ENCODE measurements at places on chromosomes 1 and 21. TPM values are rescaled to one million over a fixed set of nuclear protein-coding genes. Genes with fewer than 3 reads are reported as not detected.

Gene CTSE
- polyA plus RNA-seq, result not detected

Gene CYB561D1
- polyA plus RNA-seq, result 5.5 TPM

Gene S100A7A
- polyA plus RNA-seq, result not detected

Gene HSD3B2
- polyA plus RNA-seq, result not detected

Gene GON4L
- polyA plus RNA-seq, result 30.3 TPM

Gene NPR1
- 0.19 TPM for polyA plus RNA-seq

Gene TIAM1
- polyA plus RNA-seq, result 2.6 TPM

Gene TBX19
- polyA plus RNA-seq, result 1.1 TPM

DNA sequence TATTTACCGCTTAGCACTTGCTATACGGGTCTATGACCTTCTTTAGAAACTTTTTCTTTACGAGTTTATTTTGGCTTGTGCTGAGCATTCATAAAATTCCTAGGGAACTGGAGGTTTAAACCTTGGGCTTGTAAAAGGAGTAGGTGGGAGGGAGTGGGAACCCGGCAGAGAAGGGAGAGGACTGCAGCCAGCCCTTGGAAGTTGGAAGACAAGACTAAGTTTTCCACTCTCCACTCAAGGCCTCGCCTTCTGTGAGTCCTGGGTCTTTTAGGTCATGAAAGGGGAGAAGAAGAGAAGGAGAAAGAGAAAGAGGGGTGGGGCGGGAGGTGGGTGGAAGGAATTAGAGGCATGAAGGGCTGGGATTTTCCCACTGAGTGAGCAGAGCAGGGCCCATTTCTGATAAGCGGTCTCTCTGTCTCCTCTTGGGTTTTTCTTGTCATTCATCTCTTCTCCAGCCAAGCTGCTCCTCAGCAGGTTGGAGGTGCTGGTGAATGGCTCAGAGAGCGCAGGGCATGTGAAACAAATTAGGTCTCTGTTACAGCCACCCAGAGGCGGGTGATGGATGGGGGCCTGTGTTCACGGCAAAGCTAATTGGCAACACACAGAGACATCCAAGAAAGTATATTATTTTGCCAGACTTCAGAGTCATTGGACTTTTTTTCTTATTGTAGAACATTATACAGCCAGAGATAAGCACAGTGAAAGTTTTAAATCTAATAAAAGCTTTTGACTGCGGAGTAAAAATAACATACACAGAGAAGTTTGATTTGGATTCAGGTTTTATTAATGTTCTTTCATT is 247.3 kb downstream of the FOXD2 start:
- H3K4me1 ChIP-seq, result no peaks in the 10 kb centered on the region
- peaks cover 3% of the 10 kb centered on the region for H3K27me3 ChIP-seq
- DNase-seq, result no peak
- H3K36me3 ChIP-seq, result no peaks in the 10 kb centered on the region
- H3K27ac ChIP-seq, result no peak overlapping the region

GRCh38 chr21:42864286-42864685 is 15.1 kb downstream of the WDR4 start:
- no peaks in the 10 kb centered on the region for H3K36me3 ChIP-seq
- H3K27ac ChIP-seq, result no peak overlapping the region
- peaks cover 3% of the 10 kb centered on the region for H3K4me1 ChIP-seq
- H3K4me3 ChIP-seq, result no peak overlapping the region

- H3K4me3 ChIP-seq, result no peak overlapping the region
- H3K36me3 ChIP-seq, result no peaks in the 10 kb centered on the region
- no peaks in the 10 kb centered on the region for H3K4me1 ChIP-seq
- H3K27me3 ChIP-seq, result no peaks in the 10 kb centered on the region
- no peak overlapping the region for H3K27ac ChIP-seq
- DNase-seq, result no peak
Observed at GRCh38 chr1:74245168-74245772, 10.1 kb downstream of the TNNI3K start.

GRCh38 chr1:41657679-41658295 is 173.3 kb upstream of the EDN2 start:
- no peak for DNase-seq
- no peak overlapping the region for H3K4me3 ChIP-seq
- no peak overlapping the region for H3K27ac ChIP-seq
- no peaks in the 10 kb centered on the region for H3K36me3 ChIP-seq
- H3K4me1 ChIP-seq, result peaks cover 6% of the 10 kb centered on the region

GRCh38 chr1:182351790-182352364 is 39.7 kb downstream of the GLUL start:
- DNase-seq, result no peak
- H3K4me3 ChIP-seq, result no peak overlapping the region
- no peaks in the 10 kb centered on the region for H3K4me1 ChIP-seq
- H3K27ac ChIP-seq, result no peak overlapping the region

DNA sequence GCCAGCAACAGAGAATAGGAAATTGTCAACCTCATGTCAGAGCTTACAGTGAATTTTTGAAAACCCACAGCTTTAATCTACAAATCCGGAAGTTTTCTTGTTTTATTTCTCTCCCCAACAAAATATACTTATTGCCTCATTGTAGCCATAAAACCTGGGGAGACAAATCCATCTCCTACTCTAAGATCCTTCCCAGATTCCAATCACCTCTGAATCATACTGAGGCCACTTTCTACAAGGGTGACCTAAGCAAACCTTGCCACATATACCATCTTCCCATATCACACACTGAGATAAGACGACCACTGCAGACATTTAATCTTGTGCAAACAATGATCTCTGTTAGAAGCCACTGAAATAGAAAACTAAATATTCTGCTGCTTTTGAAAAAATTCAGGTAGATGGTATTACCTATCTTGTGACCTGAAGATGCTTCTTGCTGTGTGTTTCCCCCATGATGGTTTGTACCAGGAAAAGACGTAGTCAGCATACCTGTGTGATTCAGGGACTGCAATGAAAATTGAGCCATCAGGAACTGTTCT is 171.5 kb upstream of the DUSP10 start:
- H3K36me3 ChIP-seq, result no peaks in the 10 kb centered on the region
- H3K4me1 ChIP-seq, result no peaks in the 10 kb centered on the region
- no peak overlapping the region for H3K27ac ChIP-seq

- H3K36me3 ChIP-seq, result no peaks in the 10 kb centered on the region
- H3K27ac ChIP-seq, result no peak overlapping the region
- DNase-seq, result no peak
- H3K4me1 ChIP-seq, result no peaks in the 10 kb centered on the region
Observed at GRCh38 chr1:61638911-61639605, 85.9 kb downstream of the TM2D1 start.

GRCh38 chr1:32500387-32501209 is 35.7 kb downstream of the ZBTB8B start:
- DNase-seq, result peak; percentile 86
- H3K4me3 ChIP-seq, result peak overlapping the region; percentile 77
- peak overlapping the region; percentile 54 for H3K27ac ChIP-seq
- H3K27me3 ChIP-seq, result no peaks in the 10 kb centered on the region

GRCh38 chr1:3396411-3396810 is 58.1 kb upstream of the ARHGEF16 start:
- H3K27ac ChIP-seq, result no peak overlapping the region
- DNase-seq, result no peak
- no peak overlapping the region for H3K4me3 ChIP-seq
- H3K4me1 ChIP-seq, result 0 out of 2 replicates have a peak, but pooled peaks cover 3% of the 10 kb centered on the region

DNA sequence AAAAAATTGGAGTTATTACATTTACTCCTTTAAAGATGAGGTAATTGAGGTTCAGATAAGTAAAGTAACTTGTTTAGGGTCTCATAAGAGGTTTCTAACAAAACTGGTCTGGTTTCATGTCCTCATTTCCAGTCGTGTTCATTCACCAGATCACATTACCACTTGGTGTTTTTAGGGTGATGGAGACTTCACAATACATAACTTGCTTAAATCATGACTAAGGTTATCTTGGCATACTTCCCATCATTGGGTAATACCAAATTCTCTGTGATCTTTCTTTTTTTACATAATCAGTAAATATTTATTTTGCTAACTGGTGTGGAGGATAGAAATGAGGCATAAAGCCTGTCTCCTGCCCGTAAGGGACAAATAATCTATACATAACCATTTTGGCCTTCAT is 31.6 kb upstream of the RPTN start:
- H3K36me3 ChIP-seq, result peaks cover 3% of the 10 kb centered on the region
- H3K27ac ChIP-seq, result no peak overlapping the region
- DNase-seq, result peak; percentile 72

GRCh38 chr21:34582506-34583150 is 32.3 kb downstream of the RCAN1 start:
- peak; percentile 85 for DNase-seq
- H3K27ac ChIP-seq, result peak overlapping the region; percentile 3
- no peaks in the 10 kb centered on the region for H3K36me3 ChIP-seq
- no peaks in the 10 kb centered on the region for H3K27me3 ChIP-seq

GRCh38 chr1:8083739-8084484 is 57.8 kb upstream of the ERRFI1 start:
- H3K4me1 ChIP-seq, result peaks cover 28% of the 10 kb centered on the region
- no peaks in the 10 kb centered on the region for H3K36me3 ChIP-seq
- DNase-seq, result peak; percentile 76
- H3K4me3 ChIP-seq, result 0 out of 2 replicates have a peak overlapping the region, but pooled peaks have one; percentile 1

DNA sequence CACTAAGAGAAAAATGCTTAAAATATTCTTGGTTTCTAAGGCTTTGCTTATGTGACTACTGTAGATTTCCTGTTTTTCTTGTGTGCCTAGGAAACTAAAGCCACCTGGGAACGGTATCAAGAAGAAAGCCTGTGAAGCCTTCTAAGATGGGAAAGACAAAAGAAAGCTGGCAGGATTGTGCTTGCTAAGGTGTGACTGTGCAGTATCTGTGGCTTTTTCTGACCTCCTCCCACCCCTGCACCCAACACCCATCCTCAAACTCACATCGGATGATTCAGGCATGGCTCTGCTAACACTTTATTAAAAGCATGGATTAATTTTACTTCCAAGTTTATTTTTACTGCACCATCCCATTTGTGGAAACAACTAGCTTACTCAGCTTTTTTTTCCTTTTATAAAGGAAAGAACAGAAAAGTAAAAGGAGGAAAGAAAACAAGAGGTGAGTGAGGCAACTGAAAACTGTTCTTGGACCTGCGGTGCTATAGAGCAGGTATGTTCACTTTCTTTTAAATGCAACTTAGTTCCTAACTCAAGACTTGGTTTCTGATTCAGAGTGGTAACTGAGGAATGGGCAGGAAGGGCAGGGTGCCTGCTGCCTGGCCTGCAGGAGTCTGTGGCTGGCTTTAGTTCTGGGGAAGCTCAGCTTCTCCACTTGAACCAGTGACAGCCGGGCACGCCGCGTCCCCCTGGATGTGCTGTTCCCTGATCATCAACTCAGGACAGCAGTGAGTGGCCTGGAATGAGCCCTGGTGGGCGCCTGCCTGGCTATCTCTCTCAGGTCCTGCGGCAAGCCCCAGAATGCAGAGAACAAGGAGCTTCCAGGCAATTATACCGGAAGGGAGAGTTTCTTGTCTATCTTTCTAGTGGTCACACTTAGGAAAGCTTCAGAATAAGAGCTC is at the start of gene GBP6:
TSS of gene GBP6 (plus strand) at position 422 of the 899 bp plus-strand sequence. CDS start 4,493 bp downstream, outside the sequence.
- H3K27ac ChIP-seq, result no peak within 1 kb of the TSS

DNA sequence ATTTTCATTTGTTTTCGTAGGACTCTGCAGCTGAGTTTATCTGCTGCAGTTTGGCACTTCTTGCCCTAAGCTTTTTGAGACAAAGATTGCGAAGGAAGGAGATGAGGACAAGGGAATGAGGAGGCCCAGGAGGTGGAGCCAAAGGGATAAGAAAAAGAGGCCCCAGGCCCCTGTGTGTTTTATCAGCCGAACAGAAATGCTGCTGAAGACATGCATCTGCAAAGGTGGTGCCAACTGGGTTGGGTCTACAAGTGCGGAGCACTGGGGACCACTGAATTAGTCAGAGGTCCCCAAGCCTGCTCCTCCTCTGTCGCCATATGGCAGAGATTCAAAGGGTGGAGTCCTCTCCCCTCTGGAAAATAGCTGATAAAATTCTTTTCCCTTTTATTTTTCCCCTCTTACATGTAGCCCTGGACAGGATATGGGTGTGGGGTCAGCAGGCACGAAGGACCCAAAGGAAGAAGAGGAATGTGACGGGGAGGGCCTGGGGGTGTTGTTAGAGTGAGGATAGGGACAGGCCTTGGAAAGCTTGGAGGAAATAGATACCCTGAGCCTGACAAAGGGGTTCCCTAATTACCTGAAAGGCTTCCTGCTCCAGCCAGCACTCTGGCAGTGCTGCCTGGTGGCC is 2.7 kb downstream of the CD34 start:
- H3K36me3 ChIP-seq, result no peaks in the 10 kb centered on the region
- H3K4me1 ChIP-seq, result no peaks in the 10 kb centered on the region
- DNase-seq, result no peak
- no peak overlapping the region for H3K27ac ChIP-seq

- H3K36me3 ChIP-seq, result no peaks in the 10 kb centered on the region
- H3K4me3 ChIP-seq, result no peak overlapping the region
- DNase-seq, result peak; percentile 22
- no peak overlapping the region for H3K27ac ChIP-seq
- H3K27me3 ChIP-seq, result no peaks in the 10 kb centered on the region
Observed at GRCh38 chr1:13812456-13813397, 112.7 kb downstream of the PRDM2 start.

DNA sequence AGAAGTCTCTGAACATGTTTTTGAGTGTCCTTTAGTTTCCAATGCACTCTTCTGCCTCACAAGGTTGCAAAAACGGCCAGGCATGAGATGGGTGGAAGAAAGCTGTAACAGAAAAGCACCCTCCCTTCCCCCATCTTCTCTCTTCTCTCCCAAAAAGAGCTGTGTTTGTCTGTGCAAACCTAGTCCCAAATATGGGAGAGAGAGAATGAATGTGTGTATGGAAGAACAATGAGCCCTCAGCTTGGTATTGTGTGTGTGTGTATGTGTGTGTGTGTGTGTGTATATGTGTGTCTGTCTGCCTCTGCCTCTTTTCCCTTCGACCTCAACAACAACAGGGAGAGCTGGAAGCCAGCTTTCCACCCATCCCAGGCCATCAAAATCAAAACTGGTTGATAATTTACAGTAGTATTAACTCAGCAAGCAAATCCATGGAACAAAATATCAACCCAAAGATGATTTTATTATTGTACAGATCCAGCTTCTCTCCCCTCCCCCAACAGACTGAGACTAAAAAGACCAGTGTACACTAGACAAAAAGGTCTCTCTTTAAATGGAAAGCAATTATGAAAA is 1.8 kb downstream of the RERE start:
- peaks cover 43% of the 10 kb centered on the region for H3K4me1 ChIP-seq
- H3K27ac ChIP-seq, result peak overlapping the region; percentile 85
- H3K27me3 ChIP-seq, result no peaks in the 10 kb centered on the region

DNA sequence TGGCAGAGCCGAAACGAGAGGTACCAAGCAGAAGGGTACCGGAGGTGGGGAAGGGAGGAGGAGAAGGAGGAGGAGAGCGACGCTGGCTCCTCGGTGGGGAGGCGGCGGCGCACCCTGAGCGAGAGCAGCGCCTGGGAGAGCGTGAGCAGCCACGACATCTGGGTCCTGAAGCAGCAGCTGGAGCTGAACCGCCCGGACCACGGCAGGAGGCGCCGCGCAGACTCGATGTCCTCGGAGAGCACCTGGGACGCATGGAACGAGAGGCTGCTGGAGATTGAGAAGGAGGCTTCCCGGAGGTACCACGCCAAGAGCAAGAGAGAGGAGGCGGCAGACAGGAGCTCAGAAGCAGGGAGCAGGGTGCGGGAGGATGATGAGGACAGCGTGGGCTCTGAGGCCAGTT is 32.4 kb downstream of the STYXL2 start:
- no peaks in the 10 kb centered on the region for H3K4me1 ChIP-seq
- no peak for DNase-seq
- no peaks in the 10 kb centered on the region for H3K36me3 ChIP-seq
- H3K4me3 ChIP-seq, result no peak overlapping the region
- H3K27ac ChIP-seq, result no peak overlapping the region
- peaks cover 25% of the 10 kb centered on the region for H3K27me3 ChIP-seq

- H3K27me3 ChIP-seq, result no peaks in the 10 kb centered on the region
- H3K27ac ChIP-seq, result peak overlapping the region; percentile 91
- peaks cover 15% of the 10 kb centered on the region for H3K36me3 ChIP-seq
- peak; percentile 77 for DNase-seq
Observed at GRCh38 chr1:26998429-26999300, 5.2 kb downstream of the TRNP1 start.

All from GM23248 (cell line).